ENCODE measurements at places on chromosomes 6 and 20.

DNA sequence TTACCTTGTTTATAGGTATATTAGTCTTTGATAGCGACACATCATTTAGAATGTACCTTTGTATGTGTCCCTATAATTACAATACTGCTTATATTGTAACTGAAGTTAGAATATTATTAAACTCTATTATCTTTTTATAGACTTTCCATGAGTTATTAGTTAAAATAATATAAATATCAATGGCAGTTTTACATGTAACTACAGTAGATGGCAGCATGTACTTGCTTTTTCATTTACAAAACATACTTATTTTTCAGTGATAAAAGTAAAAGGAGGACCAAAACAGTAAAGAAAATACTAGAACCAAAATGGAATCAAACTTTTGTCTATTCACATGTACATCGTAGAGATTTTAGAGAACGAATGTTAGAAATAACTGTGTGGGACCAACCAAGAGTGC is 364.3 kb downstream of the RIMS1 start:
- no peak for DNase-seq

- no peak for DNase-seq
These were observed 192.3 kb downstream of the C6orf118 start for GRCh38 chr6:165117121-165117520.

DNA sequence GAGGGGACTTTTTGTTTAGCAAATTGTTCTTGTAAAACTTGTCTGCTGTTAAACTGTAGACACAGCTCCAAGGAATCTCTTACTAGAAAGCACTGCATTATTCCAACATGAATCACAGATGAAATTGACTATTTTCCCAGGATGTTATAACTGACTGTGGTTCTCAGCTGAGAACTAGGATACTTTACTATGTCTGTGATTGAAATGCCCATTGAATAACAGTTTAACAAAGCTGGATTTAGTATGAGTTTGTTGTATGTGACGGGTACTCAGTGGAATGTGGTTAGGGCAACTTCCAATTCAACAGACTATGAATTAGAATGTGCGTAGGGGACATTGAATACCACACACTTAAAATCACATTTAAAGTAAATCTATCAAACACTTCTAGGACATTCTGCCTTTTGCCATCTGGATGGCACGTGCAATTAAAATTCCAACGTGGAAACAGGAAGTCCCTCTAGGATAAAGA is 193.4 kb upstream of the PREP start:
- no peak for DNase-seq

- no peak for DNase-seq
These were observed 106.4 kb upstream of the FOXO3 start for GRCh38 chr6:108454356-108454755.

DNA sequence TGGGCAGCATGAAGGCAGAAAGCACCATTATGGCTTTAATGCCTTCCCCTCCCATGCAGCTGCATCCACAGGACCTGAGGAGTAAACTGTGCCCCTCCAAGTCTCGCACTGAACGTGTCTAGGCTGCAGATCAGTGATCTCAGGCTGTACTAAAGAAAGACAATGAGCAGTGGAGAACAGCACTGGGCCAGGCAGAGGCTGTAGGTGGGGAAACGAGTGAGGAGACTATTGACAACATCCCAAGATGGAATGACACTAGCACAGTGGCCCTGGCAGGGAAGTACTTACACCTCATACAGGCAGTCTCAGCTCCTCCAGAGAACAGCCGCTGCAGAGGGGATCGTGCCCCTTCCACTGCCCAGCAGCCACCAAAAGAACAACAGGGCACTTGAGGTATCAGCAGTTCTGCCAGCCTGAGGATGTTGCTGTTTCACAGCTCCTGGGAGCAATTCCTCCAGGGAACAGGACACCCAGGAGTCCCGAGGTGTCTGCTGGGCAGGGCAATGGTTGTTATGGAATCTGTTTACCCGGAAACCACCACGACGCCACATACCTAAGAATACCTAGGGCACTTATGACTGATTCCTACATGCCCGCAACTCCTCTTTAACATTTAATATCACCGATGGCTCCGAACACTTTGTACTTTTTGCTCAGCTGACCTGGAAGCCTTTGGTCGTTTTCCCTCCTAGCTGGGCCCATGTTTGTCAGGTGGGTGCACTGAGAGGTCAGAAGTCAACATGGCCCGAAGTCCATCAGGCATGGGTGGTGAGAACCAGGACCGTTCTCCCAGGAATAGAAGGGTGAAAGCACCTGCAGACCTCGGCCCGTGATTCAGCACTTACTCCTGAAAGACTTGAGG is 79.1 kb downstream of the SLC22A23 start:
- DNase-seq, result peak; percentile 12

DNA sequence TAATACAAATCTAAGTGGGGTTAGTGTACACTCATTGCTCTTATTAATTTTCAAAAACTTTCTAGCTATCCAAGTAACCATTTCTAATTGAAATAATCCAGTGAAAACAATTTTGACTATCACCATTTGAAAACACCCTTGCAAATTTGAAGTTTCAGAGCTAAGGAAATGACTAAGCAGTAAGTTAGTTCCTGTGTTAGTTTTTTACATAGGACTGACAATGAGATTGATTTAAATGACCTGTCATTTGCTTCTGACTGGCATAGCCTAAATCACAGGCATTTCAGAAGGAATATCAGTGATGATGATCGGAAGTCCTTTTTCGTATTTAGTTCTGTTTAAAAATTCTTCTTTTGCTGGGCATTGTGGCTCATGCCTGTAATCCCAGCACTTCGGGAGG is 27.0 kb downstream of the STK4 start:
- DNase-seq, result no peak

DNA sequence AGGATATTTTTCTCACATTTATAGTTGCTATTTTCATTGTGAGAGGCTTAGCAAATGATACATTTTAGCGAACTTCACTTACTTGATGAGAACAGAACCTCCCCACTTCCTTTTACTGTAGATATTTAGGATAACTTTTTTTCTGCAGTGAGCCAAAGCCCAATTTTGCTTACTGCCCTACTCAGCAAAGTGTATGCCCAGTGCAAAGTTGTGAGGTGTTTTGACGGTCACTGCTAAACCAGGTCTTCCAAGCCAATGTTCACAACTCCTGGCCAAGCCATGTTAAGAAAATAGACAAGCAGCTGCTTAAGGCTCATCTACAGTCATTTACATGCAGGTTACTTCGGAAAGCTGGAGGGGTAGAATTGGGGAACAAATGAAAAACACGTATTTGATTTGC is 144.8 kb downstream of the ADGRG6 start:
- DNase-seq, result no peak

- peak; percentile 74 for DNase-seq
These were observed 11.0 kb downstream of the POU3F2 start for GRCh38 chr6:98845211-98846020.

GRCh38 chr6:7143476-7143974 is 35.8 kb downstream of the RREB1 start:
- no peak for DNase-seq

DNA sequence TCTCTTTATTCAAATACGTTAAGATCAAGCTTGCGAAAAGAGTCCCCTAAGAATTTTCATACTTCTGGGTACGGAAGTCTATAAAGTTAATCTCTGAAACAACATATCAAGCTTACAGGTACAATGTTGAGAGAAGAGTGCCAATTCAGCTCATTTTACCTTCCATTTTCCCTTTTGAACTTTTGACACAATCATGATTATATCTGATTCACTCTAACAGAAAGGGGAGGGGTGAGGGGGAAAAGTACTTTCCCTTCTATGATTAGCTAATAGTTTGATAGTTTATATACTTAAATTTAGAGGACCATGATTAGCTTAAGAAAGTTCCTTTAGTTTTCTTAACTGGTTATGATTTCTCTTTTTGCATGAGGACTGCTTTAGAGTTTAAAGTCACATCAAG is 33.5 kb downstream of the SNX3 start:
- no peak for DNase-seq

DNA sequence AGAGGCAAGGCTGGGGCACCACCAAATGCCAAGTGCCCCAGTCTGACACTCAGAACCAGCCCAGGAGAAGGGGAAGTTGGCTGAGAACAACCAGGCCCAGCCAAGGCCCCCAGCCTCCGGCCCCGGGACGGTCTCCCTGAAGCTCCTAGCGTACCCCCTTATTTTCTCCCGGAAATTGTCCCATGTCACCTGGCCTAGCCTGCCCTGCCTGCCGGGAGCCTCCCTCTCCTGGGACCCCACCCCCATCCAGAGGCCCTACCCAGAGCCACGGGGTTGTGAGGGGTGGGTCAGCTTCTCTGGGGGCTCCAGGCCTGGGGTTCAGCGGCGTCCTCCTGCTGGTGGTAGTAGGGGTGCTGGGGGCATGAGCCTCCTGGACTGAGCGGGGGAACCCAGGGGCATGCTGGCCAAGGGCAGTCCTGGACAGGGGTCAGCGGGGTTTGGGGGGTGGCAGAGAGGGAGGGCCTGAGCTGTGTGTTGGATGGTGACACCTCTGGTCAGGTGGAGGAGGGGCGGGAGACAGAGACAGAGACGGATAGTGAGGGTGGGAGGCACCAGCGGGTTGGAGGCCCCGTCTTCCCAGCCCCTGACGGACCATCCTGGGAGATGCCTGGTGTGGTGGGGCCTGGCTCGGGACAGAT is 7.9 kb upstream of the SLCO4A1 start:
- no peak for DNase-seq

GRCh38 chr20:63351811-63352591 is 9.1 kb downstream of the CHRNA4 start:
- no peak for DNase-seq

GRCh38 chr6:110622912-110623578 is 146.6 kb upstream of the SLC22A16 start:
- no peak for DNase-seq

DNA sequence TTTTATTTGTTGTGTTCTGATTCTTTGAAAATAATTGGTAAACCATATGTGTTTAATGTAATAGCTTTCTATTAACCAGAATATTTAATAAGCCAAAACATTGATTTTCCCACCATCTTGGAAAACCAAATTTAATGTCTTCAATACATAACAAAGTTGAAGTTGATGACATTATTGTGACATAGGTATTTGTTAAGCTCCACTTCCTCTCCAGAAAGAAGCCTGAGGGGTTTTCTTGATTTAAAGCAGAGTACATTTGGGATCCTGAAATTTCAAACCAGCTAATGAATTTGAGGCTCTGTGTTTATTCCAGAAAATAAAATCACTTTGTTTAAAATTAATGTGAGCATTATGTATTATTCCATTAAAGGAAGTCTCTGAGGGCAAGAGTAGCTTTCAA is 106.3 kb downstream of the PERP start:
- DNase-seq, result no peak

DNA sequence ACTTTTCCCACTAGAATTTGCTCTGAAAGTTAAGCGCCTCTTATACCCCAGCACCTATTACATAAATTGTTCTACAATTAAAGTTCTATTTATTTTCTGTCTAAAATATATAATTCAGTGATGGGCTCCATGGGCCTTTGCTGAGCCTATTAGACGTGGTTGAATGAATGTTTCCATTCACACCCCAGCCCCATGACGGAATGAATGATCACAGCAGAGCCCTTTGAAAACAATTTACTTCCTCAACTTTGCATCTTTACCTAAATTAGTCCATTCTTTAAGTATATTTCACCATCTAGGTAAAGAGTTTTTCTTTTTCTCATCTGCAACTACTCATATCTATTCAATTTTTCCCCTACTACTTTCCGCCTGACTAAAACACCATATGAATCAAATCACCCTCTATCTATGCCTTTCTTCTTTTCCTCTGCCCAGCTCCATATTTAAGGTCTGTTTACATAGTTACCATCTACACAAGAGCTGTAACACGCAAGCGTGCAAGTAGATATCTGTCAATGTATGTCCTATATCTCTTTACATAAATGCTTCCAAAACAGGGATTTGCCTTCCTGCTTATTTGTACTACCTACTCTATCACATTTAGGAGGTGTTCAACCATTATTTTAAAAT is 69.7 kb downstream of the ECT2L start:
- no peak for DNase-seq

DNA sequence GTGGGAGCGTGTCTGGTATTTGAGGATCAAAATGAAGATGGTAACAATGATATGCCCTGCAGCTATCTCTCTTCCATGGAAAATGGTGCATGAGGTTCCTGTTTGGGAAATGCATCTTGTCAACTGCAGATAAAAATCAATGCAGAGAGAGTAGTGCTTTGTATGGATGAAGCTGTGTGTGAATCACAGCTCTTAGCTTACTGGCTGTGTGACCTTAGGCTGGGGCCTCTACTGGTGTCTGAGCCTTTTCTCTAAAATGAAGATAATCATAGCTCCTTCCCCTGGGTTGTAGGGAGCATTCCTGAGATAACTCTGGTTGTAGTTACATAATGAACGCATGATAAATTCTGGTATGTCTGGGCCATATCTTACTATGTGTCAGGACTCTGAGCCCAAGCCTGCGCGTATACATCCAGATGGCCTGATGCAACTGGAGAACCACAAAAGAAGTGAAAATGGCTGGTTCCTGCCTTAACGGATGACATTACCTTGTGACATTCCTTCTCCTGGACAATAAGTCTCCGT is 19.6 kb downstream of the ANGPT4 start:
- DNase-seq, result no peak

DNA sequence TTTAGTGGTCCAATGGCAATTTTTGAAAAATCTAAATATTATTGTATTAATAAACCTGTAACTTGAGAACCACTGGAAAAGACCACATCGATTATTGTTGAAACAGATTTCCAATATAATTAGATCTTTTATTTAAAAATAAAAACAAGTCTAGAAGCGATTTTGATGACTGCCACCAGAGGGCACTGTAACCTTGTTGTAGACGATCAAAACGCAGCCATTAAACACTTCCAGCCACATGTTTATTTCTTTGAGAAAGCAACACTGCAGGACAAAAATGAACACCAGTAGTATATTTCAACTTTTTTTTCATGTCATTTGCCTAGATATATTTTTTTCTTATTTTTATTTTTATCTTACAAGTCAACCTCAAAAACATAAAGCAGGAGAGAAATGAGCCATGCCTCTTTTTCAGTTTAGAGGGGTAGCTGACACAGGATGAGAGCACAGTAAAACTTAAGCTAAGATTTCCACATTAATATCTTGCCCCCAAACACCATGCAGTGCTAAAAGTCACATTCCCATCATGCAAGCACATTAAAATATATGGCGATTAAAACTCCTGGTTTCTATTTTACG is 115.4 kb downstream of the OPRM1 start:
- peak; percentile 84 for DNase-seq

DNA sequence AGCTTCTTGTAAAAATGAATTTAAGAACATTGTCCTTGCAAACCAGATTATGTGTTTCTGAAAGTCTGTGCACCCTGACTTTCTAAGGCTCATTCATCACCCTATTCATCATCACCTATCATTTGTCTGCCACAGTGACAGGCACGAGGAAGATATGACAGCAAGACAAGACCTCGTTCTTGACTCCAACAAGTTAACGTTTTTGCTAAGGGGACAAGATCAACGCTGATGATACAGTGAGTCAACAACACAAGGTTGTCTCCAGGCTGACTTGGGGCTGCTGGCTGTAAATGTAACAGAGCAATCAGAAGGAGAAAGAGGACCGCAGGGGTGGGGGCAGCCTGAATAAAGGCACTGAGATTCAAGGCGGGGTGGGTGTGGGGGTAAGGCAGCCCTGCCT is 94.2 kb downstream of the FOXC1 start:
- no peak for DNase-seq

- peak; percentile 73 for DNase-seq
These were observed 11.5 kb downstream of the ITPR3 start for GRCh38 chr6:33632558-33633039.

GRCh38 chr6:18359237-18359885 is 27.8 kb upstream of the RNF144B start:
- no peak for DNase-seq

Data from activated CD8-positive, alpha-beta T cell treated with anti-CD3 and anti-CD28 coated beads for 36 hours (primary cell).